ENCODE measurements at places on chromosomes 1 and 21. TPM values are rescaled to one million over a fixed set of nuclear protein-coding genes. Genes with fewer than 3 reads are reported as not detected.

The HSD3B2 gene
- not detected for total RNA-seq

DNA sequence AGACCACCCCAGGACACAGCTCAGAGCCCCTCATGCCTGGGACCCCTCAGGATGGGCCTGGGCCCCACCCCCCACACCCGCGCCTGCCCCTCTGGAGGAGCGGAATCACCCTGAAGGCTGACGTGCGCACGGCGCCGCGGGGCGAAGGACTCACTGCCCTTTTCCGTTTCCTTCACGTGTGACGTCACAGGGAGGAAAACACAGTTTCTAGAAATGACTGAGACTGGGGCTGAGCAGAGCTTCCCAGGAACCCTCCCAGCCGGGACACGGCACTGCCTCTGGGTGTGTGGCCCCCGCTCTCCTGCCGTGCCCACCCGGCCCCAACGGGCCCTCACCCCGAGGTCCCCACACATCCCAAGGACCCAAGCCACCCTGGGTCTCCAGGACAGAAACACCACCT is 5.4 kb upstream of the TNFRSF4 start:
- DNase-seq, result no peak

- no peak for DNase-seq
Measured at GRCh38 chr1:76340056-76340455, 265.5 kb downstream of the ST6GALNAC3 start.

- no peak for DNase-seq
Measured at GRCh38 chr21:23127973-23128372, 2129.8 kb downstream of the NCAM2 start.

DNA sequence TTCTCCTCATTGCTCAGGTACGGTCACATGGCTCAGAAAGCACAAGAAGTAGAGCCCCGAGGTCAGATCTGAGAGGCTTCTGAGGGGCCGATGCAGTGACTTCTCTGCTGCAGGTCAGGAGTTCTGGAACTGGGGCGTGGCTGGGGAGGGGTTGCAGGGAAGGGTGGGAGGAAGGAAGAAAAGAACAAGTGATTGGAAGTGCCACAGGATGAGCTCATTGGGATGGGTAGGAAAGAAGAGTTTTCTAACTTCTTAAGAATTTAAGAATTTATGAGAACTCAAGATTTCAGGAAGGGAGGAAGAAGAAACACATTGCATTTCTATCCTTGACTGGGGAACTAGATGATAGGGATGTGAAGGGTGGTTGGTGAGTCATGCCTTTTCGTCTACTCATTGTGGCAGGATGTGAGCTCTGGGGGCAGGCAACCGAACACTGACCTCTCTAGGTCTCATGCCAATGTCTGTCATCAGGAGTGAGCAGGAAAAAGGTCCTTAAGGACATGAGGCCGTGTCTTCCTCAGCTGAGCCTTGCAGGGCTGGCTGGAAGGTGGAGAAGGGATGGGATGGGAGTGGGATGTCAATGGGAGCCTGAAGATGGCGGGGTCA is 497 bp downstream of the FCRLB start:
- DNase-seq, result no peak

DNA sequence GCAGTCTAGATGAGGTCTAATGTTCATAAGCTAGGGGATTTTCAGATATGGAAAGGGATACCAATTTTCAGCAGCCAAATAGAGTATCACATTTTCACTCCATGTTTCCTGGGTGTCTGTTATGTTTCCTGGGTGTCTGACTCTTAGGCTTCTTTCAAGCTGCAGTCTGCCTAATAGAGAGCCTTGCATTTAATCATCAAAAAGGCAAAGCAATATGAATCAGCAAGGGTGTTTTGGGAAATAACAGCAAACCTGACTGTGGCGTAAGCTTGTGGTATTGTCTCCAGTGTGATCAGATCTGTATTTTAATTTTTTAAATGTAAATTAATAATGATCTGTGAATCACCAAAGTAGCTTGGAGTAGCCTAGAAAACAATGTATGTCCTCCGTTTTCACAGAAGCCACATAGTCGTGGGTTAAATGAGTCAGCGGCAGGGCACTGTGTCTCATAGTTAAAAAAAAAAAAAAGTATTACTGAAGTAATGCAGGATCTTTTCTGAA is 10.4 kb downstream of the LGALS8 start:
- DNase-seq, result no peak

The IFFO2 gene
- 15.4 TPM for total RNA-seq

- DNase-seq, result no peak
Measured at GRCh38 chr1:199931666-199932377, 95.7 kb upstream of the NR5A2 start.

DNA sequence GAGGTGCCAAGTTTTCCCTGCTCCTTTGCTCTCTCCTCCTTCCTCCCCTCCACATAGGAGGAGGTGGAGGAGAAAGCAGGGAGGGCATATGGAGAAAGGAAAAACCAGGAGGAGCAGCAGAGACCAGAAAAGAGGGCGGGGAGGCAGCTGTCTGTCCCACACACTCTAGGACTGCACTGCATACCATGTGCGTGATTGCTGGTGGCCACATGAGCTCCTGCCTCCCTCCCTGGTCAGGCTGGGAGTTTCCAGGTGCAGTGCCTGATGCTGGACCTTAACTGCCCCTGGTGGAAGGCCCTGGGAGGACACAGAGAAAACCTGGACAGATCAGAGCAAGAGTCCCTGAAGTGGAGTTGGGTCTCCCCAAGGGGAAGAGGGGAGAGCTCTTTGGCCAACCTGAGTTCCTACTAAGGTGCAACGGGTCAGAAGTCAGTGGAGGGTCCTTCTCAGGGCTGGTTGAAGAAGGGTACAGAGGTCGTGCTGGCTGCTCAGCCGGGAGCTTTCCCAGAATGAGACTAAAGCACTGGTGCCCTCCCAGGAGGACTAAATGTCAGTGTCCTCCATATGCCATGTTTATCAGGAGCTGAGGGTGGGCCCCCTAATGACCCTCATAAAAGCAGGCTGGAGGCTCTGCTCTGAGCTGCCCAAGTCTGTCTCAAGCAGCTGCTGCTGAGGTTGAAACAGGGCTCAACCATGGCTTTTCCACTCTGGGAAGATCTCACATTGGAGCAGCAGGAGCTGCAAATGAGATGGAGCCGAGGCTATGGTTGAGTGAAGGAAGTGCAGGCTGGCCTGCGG is 3.5 kb upstream of the LGR6 start:
- no peak for DNase-seq

The PGLYRP4 gene
- not detected for total RNA-seq

The TLR5 gene
- total RNA-seq, result 22.3 TPM

DNA sequence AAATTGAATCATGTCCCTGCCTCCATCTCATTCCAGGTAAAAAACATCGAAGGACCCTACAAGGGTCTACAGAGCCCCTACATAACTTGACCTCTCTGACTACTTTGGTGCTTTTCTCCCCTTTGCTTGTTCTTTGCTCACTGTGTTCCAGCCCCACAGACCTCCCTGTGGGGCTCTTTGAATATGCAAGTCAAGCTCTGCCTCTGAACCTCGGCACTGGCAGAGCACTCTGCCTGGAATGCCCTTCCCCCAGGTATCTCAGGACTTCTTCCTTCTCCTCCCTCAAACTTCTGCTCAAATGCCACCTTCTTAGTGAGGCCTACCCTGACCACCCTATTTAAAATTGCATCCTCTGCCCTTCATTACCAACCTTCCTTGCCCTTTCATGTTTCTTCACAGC is 87.8 kb upstream of the CD34 start:
- no peak for DNase-seq

The DIRAS3 gene
- 1.4 TPM for total RNA-seq

The LCE3E gene
- not detected for total RNA-seq

The TTC39A gene
- 42.1 TPM for total RNA-seq

DNA sequence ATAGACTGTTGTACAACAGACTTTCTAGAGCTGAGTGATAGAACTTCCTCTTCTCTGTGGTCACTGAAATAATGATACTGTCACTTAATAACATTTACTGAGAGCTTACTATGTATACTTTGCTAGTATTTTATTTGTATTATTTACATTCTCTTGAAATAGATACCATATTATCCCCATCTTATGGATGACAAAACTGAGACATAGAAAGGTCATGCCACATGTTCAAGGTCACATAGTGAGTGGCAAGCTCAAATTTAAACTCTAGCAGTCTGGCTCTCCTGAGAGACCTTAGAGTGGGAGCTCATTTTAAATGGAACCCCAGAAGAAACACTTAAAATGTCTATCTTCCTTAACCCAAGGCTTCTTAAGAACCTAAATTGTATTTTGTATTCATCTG is 266.6 kb upstream of the CAMK1G start:
- no peak for DNase-seq

The SPRR2B gene
- not detected for total RNA-seq

The ADGRL2 gene
- 104 TPM for total RNA-seq

- DNase-seq, result no peak
Measured at GRCh38 chr1:166111430-166111829, 55.4 kb downstream of the FAM78B start.

DNA sequence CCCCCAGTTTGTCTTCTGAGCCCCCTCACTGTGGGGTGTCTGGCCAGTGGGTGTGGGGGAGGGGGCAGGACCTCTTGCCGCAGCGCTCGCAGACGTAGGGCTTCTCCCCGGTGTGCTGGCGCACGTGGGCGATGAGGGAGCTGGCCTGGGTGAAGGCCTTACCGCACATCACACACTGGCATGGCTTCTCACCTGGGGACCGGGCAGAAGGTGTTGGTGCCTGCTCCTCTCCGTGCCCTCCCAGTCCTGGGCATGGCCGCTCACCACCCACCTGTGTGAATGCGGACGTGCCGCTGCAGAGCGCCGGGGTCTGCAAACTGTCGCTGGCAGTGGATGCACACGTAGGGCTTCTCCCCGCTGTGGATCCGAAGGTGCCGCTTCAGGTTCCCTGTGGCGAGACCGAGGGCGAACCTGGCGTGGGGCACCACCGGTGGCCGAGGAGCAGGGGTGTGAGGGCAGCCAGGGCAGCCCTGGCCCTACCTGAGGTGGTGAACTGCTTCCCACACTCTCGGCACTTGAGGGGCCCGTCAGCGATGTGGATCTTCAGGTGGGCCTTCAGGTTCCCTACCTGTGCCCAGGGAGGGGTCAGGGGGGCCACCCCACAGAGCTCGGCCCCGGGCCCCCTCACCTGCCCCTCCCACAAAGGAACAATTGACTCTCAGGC is 32.4 kb downstream of the ZBTB17 start:
- no peak for DNase-seq

- DNase-seq, result no peak
Measured at GRCh38 chr1:112806090-112806642, 91.0 kb upstream of the PPM1J start.

- DNase-seq, result no peak
Measured at GRCh38 chr1:66351913-66352312, 182.0 kb upstream of the SGIP1 start.

DNA sequence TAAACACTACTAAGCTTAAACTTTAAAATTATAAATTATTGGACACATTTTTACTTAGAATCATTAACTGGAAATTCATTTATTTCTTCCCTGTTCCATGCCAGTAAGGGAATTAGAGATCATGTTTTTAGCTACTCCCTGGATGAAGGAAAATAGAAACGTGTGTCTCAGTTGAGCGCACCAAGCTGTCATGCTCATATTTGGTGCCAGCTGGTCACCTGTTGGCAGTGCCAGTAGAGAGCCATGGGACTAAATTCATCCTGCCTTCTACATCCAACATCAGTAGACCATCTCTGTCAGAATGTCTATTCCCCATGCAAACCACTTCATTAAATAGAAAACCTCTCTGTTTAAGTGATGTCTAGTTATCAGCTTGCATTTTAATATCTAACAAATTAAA is 17.4 kb upstream of the SLC22A15 start:
- DNase-seq, result no peak

DNA sequence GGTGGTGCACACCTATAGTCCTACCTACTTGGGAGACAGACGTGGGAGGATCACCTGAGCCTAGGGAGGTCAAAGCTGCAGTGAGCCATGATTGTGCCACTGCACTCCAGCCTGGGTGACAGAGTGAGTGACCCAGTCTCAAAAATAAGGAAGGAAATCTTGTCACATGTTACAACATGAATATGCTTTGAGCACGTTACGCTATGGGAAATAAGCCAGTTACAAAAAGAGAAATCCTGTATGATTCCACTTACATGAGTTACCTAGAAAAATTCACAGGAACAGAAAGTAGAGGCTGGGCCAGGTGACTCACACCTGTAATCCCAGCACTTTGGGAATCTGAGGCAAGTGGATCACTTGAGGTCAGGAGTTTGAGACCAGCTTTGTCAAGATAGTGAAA is 6.7 kb upstream of the PADI6 start:
- DNase-seq, result no peak

DNA sequence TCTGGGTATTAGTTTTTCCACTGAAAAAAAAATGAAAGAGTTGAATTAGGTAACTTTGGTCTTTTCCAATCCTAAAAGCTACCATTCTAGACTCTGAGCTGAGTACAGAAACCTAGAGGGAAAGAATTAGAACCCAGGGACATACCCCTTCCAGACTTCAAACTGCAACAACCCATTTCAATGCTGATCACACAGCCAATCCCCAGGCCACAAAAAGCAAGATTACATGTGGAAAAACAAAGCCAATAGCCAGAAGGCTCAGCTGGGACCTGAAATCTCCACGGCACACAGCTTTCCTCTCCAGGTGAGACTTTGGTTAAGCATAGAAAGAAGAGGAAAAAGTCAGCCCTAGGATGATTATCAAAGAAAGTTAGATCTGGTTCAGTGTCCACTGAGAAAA is 88.8 kb downstream of the JAK1 start:
- no peak for DNase-seq

Data from upper lobe of right lung (tissue), 1 donor.